Activated CD4-positive, alpha-beta T cell treated with anti-CD3 and anti-CD28 coated beads, Interleukin-2, amount 10 ng/mL, durations not matched to agents 24 days and 14 days (primary cell): ENCODE measurements at places on chromosomes 11 and 22. TPM values are rescaled to one million over a fixed set of nuclear protein-coding genes. Genes with fewer than 3 reads are reported as not detected.
A peak's percentile ranks its signal among the peaks of the same experiment; 100 is the strongest.

The INS gene
- total RNA-seq, result not detected in 2 replicates

DNA sequence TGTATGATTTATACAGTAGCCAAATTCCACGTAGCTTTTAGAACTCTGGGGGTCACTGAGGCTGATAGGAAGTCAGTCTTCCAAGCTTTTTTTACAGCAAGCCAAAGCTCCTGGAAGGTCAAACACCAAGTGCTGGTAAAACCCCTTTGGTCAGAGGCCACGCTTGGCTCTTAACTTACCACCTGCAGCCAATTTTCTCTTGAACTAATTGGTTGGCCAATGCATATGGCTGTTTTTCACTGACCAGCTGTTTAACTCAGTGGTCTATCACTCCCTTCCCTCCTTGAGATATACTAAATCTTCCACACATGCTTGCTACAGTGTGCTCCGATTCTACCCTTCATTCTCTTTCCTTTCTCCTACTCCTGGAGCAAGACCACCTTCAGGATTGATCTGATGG, 116.0 kb downstream of the FAR1 start:
- H3K27ac ChIP-seq, result no peak overlapping the region
- DNase-seq, result peak; percentile 32
- no peak overlapping the region for H3K4me3 ChIP-seq
- no peaks in the 10 kb centered on the region for H3K4me1 ChIP-seq
- H3K27me3 ChIP-seq, result peaks cover 12% of the 10 kb centered on the region

The TRIM29 gene
- not detected in 2 replicates for total RNA-seq

The KLHDC7B gene
- total RNA-seq, result 5.3 and 6.8 TPM in 2 replicates

DNA sequence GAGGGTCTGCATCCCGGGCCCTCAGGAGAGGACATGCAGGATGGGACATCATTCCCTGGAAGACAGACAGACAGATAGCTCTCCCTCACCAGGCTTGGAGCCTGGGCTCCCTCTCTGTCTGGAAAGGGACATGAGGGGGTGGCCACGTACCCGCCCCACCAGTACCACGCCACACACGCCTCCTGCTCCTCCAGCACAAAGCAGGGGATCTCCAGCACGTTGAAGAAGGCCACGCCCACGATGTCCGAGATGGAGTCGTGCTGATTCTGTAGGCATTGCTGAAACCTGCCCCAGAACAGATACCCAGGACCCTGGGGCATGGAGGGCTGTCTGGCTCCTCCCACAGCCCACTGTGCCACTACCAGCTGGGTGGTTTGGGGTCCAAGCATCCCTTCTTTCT, 2.2 kb downstream of the PLA2G3 start:
- H3K27me3 ChIP-seq, result peaks cover 2% of the 10 kb centered on the region
- H3K36me3 ChIP-seq, result no peaks in the 10 kb centered on the region
- H3K4me3 ChIP-seq, result no peak overlapping the region
- H3K27ac ChIP-seq, result no peak overlapping the region
- no peak for DNase-seq

- no peak overlapping the region for H3K4me3 ChIP-seq
- no peak for DNase-seq
- H3K27me3 ChIP-seq, result no peaks in the 10 kb centered on the region
Measured at GRCh38 chr11:10659339-10660216, 34.0 kb downstream of the IRAG1 start.

The NELL1 gene
- not detected in 2 replicates for total RNA-seq

DNA sequence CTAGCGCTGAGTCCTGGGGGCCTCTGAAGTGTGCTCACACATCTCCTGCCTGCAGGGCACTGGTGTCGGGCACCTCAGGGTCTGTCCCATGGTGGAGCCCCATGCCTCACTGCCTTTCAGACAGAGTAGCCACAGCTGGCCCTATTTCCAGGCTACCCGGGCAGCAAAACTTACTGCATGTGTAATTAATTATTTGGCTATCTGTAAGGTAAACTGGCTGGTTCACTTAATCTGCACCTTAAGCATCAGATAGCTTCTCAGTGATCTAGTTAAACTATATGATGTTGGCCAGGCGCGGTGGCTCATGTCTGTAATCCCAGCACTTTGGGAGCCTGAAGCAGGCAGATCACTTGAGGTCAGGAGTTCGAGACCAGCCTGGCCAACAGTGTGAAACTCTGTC, 5.3 kb downstream of the PNPLA3 start:
- no peaks in the 10 kb centered on the region for H3K4me1 ChIP-seq
- DNase-seq, result no peak
- H3K27ac ChIP-seq, result no peak overlapping the region
- no peaks in the 10 kb centered on the region for H3K36me3 ChIP-seq

The IL18BP gene
- 15.0 and 19.9 TPM in 2 replicates for total RNA-seq

DNA sequence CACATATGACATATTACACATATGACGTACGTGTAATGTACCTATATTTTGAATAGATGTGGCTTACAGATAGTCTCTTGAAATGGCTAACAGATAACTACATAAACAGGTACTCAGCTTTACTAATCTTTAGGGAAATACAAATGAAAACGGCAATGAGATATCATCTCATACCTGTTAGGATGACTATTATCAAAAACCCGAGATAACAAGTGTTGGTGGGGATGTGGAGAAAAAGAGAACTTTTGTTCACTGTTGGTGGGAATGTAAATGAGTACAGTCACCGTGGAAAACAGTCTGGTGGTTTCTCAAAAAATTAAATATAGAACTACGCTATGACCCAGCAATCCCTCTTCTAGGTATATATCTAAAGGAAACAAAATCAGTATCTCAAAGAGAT, 247.6 kb downstream of the ETS1 start:
- peaks cover 5% of the 10 kb centered on the region for H3K36me3 ChIP-seq
- peak overlapping the region; percentile 41 for H3K4me3 ChIP-seq
- H3K4me1 ChIP-seq, result peaks cover 71% of the 10 kb centered on the region
- peak; percentile 56 for DNase-seq
- no peaks in the 10 kb centered on the region for H3K27me3 ChIP-seq
- peak overlapping the region; percentile 89 for H3K27ac ChIP-seq

DNA sequence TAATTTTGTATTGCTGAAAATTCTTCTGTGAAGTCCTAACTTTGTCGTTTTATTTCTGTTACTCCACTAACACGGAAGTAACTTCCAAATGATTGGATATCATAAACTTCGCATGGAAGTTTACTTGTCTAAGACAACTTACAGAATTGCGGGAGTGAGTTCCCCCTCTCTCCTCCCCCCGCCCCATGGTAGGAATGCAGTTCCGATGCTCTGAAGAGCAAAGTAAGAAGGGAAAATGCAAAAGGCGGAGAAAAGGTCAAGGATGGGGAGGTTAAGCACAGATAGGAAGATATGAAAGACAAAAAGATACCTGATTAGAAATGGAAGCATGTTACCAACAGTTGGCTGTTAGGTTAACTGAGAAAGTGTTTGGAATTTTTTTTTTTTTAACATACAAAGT, 1.3 kb downstream of the EIF3M start:
- H3K4me1 ChIP-seq, result peaks cover 27% of the 10 kb centered on the region
- no peaks in the 10 kb centered on the region for H3K27me3 ChIP-seq
- H3K36me3 ChIP-seq, result peaks cover 38% of the 10 kb centered on the region
